ENCODE measurements at places on chromosomes 7 and 10.
A peak's percentile ranks its signal among the peaks of the same experiment; 100 is the strongest.

GRCh38 chr7:1564603-1565022 is 5.2 kb downstream of the PSMG3 start:
- DNase-seq, result no peak

DNA sequence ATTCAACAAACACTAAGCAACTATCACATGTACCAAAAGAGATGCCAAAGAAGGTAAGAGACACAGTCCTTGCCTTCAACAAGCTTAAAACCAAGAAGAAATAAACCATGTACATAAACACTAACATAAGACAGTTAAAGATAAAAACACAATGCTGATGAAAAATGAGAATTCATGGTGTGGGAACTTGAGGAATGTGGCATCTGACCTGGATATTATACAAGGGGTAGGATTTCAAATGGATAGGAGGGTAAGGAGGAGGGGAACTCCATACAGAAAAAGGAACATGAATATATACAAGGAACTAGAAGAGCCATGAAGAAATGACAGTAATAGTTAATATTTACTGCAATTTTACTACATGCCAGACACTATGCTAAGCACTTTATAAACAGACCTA is 11.0 kb downstream of the HIBADH start:
- DNase-seq, result no peak

- no peak for DNase-seq
These were observed 31.1 kb downstream of the CELF2 start for GRCh38 chr10:11048707-11049278.

DNA sequence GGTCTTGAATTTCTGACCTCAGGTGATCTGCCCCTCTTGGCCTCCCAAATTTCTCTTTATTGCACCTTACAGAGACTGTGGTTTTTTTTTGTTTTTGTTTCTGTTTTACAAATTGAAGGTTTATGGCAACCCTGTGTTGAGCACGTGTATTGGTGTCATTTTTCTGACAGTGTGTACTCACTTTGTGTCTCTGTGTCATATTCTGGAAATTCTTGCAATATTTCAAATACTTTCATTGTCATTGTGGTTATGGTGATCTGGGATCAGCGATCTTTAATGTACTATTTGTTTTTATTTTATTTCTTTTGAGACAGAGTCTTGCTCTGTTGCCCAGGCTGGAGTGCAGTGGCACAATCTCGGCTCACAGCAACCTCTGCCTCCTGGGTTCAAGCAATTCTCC is 89.8 kb downstream of the PRTFDC1 start:
- DNase-seq, result no peak

- DNase-seq, result no peak
These were observed 118.8 kb upstream of the SFMBT2 start for GRCh38 chr10:7529638-7530037.

- DNase-seq, result no peak
These were observed 89.8 kb upstream of the HDAC9 start for GRCh38 chr7:18405726-18406125.

DNA sequence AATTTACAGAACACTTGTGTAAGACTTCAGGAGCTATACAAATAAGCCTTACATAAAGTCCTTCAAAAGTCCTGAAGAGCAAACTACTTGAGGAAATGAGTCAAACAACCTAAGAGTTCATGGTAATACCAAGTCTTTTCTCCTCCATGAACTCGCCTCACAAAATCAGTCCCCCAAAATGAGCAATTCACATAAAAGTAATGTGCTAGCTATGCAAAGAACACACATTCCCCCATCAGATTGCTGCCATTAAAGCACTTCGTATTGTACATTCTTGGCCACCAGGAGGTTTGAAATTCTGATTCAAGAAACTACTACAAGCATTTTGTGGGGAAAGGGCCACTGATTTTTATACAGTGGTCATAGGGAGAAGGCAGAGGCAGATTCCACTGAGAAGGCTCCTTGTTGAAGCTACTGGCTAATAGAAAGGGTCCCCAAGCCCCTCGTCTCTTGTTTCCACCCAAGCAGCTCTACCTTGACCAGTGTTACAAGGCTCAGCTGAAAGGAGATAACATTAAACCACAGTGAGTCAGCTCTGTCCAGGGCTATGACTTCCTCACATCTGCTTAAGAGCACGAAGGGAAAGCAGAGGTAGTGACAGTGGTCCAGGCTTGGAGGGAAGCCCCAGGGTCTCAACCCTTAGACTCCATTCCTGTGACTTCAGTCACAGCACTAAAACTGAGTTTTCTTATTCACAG is 115.2 kb upstream of the CDK1 start:
- DNase-seq, result no peak

DNA sequence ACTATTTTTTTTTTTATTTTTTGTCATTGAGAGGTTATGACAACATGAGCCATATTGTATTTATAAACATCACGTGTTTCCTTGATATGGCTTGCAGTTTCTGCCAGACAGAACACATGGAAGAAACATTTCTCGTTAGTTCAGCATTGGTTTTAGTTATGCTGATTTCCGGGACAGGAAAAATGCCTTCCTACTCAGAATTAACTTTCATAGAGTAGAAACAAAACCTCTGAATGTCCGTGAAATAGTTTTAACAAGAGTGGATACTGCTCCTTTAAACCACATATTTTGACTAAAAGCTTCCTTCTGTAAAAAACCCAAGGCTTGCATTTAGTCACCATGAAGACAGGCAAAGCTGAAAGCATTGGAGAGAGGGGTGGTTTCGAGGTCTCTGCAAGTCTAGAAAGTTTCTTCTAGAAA is 240.4 kb downstream of the KIAA1217 start:
- DNase-seq, result no peak

GRCh38 chr10:23344241-23344841 is at the start of gene C10orf67:
Gene C10orf67 (minus strand): TSS chr10:23344797. CDS start chr10:23344774, 23 bp downstream.
- DNase-seq, result peak; percentile 47

GRCh38 chr7:69691734-69692133 is 93.5 kb downstream of the AUTS2 start:
- DNase-seq, result no peak

GRCh38 chr10:130403153-130404075 is 267.2 kb downstream of the GLRX3 start:
- no peak for DNase-seq

GRCh38 chr10:119333146-119333792 is 125.9 kb downstream of the GRK5 start:
- peak; percentile 60 for DNase-seq

DNA sequence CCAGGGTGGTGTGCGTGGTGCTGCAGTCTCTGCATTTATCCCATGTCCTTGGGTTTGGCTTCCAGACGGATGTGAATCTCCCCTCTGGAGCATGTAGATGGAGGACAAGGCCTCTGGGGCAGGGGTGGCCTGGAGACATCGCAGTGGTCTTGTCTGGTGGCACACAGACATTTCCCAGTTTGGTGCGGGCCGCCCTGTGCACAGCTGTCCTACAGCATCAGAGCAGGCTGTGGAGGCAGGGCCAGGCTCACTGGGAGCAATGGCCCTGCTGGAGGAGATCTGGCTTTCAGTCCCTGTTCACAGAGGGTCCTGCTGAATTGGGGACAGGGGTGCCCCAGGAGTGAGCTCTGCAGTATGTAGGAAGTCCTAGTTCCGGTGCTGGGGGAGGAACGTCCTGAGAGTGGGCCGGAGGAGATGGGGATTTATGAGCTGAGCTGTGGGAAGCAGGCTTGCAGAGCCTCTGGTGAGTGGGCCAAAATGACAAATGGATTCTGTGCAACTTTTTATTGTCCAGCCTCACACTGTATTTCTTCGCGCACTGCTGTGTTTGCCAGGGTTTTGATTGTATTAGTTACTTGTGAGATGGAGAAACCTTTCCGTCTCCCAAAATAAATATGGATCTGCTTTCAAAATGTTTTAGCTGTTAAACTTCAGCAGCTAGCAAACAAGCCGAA is 40.3 kb downstream of the MGMT start:
- DNase-seq, result no peak

- DNase-seq, result no peak
These were observed 279.8 kb upstream of the SEMA3A start for GRCh38 chr7:84474436-84474835.

GRCh38 chr7:28955718-28956607 is 2.2 kb downstream of the TRIL start:
- no peak for DNase-seq

DNA sequence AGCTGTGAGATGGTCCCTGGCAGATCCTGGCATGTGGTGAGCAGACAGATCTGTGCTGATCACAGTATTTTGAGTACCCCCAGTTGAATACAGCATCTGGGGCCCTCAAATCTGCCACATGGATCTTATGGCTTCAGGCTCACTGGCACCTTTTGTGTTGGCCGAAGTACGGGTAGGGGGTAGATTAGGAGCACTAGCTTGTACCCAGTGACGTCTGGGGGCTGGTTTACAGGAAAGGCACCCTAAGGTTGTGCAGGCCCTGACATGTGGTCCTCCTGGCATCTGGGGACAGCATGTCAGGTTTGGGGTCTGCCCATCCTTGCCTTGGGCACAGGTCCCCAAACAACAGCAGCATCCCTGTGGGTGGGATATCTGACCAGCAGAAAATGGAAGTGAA is 53.2 kb downstream of the SYPL1 start:
- no peak for DNase-seq

DNA sequence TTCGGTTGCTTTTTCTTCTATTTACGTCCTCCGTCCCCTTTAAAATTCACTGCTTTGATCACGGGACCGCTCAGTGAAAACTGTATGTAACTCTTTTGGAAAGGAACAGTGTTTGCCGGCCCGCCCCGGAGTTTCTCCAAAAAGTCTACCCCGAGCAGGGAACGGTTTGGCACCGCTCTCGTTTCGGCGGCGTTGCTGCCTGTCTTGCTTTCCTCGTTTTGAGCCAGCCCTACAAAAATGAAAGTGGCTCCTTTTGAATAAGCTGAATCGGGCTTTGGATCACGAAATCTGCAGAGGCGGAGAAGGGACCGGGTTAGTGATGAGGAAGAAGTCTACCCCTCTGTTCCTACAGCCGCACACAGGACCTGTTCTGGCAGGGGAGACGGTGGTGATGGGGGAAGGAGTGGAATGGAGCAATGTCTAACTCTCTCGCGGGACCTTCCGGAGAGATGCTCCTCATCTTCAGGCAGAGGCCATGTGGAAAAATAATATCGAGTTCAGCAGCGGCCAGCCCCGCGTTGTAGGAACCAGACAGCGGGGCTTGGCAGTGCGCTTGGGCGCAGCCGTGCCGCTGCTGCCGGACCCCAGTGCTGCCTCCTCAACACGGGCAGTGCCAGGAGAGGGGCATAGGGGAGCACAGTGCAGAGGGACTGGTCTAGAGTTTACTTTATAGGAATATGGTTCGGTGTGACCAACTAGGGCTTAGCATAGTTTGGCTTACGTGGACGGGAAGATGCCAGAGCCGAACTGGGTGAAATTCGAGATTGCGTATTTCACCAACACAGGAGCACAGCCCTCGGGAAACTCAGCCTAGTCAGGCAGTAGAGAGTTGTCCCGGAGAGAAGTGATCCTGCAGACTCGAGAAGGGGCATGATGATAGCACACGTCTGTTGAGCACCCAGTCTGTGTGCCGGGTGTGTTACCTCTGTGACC is 1.4 kb downstream of the HTRA1 start:
- DNase-seq, result no peak

DNA sequence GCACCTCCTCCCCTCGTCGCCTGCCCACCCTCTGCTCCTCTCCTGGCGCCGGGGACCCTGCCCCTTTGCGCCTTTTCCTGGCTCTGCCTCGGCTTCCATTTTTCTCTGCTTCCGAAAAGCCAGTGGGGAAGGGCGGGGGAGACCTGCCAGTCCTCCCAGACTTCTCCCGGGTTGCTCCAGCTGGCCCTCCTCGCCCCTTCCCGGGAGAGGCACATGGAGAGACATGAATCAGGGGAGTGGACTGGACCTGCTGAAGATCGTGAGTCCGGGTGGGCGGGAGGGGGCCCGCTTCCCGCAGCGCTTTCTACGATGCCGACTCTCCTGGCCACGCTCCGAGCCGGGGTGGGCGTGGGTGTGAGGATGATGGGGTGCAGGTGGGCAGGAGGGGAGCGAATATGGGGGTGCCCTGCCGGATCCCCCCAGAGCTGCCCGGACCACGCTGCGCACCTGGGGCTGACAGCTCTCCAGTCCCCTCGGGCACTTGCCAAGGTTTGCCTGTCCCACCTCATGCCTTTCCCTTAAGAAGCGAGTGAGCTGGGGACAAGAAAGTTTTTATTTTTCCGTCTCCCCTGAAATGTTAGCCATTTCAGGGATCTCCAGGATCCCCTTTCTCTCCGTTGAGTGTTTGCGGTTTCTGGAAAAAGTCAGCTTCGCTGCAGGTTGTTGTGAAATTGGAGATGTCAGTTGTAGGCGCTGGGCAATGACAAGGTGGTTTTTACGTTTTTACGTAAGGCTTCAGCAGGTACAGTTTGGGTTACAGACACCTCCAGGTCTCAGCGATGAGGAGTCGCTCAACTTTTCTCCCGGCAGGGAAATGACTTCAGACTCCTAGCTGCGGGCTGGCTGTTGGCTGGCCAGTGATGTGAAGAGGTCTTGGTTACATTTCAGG is 977 bp downstream of the CACNB2 start:
- no peak for DNase-seq

- DNase-seq, result no peak
These were observed 537 bp upstream of the MRPS24 start for GRCh38 chr7:43869867-43870240.

GRCh38 chr10:91590142-91590903 is 42.5 kb downstream of the PPP1R3C start:
- DNase-seq, result no peak

- DNase-seq, result no peak
These were observed 60.9 kb downstream of the GLI3 start for GRCh38 chr7:42175834-42176723.

GRCh38 chr7:73352784-73353183 is 24.8 kb downstream of the FKBP6 start:
- DNase-seq, result no peak

- no peak for DNase-seq
These were observed 350.1 kb upstream of the COBL start for GRCh38 chr7:51666751-51667150.

DNA sequence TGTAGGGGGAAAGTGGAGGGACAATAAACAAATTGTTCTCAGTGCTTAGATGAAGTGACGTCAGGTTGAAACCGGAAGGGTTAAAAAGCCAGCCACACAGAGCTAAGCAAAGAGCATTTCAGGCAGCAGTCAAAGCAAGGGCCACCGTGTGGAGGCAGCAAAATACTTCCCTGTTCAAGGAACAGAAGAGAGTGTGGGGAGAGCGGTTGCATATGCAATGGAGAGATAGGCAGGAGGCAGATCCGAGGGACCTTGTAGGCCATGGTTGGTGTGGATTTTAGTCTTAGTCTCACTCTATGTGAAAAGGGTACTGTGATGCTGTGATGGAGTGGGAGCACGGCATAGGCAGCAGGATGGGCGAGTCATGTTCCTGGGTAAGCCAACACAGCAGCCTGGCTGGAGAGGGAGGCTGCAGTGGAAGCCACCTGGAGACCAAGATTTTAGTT is 3.8 kb upstream of the STN1 start:
- peak; percentile 6 for DNase-seq

DNA sequence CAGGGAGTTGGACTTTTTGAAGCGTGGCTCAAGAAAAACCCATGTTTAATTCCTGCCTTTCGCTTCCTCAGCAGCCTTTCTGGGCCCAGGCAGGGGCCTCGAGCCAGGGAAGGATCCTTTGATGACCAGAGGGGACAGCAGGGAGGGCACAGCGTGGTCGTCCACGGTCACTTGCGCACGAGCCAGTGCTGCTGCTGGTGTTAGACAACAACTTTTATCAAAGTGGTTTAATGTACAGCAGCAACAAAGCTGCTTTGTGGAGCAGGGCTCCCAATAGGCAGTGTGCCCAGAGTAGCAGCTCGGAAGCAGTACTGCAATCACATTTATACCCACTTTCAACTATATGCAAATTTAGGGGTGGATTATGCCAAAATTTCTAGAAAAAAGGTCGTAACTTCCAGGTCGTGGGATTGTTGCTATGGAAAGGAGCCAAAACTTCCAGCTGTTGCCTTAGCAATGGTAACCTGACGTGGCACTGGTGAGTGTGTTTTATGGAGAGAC is 6.1 kb downstream of the GIMAP1 start:
- no peak for DNase-seq
